ENCODE measurements at places on chromosomes 3 and 15.

- DNase-seq: no peak
Observed at GRCh38 chr15:90818251-90819210, 49.9 kb upstream of the FURIN start.

DNA sequence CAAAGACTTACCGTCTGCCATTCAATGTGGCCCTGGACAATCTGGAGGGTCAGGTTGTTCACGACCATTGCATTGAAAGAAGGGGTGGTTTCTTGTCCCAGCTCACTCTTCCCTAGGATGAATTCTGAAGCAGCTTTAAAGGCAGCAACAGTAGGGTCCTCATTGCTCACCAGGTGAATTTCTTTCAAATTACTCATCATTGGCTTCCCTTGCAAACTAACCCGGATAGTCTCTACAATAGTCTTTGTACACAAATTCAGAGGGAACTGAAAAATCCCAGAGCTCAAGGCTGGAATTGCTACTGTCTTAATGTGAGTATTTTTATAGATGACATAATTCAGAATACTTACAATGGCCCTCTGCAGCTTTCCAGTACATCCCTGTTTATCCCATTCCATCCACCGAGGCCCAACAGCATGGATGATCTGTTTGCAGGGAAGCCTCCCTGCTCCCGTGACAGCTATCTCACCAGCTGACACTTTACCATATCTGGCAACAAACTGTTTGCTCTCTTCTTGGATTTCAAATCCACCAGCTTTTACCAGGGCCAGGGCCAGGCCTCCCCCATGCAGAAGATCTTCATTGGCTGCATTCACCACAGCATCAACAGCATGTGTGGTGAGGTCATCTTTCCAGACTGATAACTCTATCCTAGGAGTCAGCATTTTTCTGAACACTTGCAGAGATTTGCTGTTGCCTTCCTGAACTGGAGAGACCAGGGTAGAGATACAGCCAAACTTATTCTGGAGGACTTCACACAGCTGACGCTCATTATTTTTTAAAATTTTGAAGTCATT lies 8.6 kb downstream of the PARP9 start:
- DNase-seq: no peak

- no peak for DNase-seq
Observed at GRCh38 chr15:73784291-73784690, 31.1 kb upstream of the INSYN1 start.

DNA sequence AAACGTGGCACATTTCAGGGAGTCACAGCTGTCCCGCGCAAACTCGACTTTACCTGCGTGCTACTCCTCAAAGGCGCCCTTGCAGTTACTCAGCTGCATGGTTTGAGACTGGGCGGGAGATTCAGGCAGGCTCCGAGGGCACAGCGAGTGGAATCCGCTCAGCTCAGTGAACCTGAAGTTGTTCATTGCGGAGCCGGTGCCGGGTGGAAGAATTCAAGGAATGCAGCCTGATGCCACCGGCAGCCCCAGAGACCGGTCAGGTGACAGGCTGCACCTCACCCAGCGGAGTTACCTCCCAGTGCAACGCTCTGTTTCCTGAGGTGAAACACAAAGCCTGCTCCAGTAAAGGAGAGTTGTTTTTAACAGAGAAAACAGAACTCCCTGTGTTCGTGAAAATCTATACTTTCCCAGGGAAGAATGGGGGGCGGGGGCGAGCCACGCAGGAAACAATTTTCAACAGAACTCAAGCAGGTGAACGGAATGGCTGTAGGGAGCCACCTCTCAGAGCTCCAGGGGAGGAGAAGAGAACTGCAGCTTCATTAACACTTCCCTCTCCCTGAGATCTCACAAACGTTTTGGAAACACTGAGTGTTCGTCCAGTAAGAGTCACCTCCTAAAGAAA lies 3.8 kb downstream of the VEPH1 start:
- DNase-seq: no peak

DNA sequence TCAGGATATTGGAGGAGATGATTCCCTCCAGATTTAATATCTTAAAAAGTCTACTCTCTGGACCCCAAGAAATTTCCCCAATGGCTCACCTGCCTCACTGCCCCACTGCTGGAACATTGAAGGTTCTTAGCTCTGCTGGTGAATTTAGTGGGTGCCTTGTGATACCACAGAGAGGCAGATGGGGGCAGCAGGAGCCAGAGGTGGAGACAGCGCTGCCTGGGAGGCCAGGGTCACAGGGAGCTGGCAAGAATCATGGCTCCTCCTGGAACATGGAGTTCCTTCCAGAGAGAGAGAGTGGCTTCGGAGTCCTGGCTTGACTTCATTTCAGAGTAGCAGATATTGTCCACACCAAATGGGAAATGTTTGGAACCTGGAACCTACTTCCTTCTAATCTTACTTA lies 263.5 kb upstream of the CFAP20DC start:
- DNase-seq: peak; percentile 44

DNA sequence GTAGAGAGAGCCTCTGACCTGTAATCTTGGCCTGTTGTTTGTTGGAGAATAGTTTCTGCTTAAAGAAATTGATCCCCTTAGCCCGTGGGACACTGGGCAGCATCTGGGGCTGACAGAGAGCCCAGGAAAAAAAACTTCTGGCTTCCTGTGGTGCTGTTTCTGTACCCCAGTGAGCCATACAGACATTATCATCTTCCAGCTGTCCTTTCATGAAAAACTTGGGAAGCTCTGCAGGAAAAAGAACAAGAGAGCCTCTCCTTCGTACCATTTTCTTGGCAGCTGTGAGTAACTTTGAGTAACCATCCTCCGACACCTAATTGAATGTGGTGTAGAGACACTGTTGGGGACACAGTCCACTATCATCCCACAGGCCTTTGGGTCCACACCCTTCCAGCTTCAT lies 333.0 kb downstream of the SHQ1 start:
- no peak for DNase-seq

DNA sequence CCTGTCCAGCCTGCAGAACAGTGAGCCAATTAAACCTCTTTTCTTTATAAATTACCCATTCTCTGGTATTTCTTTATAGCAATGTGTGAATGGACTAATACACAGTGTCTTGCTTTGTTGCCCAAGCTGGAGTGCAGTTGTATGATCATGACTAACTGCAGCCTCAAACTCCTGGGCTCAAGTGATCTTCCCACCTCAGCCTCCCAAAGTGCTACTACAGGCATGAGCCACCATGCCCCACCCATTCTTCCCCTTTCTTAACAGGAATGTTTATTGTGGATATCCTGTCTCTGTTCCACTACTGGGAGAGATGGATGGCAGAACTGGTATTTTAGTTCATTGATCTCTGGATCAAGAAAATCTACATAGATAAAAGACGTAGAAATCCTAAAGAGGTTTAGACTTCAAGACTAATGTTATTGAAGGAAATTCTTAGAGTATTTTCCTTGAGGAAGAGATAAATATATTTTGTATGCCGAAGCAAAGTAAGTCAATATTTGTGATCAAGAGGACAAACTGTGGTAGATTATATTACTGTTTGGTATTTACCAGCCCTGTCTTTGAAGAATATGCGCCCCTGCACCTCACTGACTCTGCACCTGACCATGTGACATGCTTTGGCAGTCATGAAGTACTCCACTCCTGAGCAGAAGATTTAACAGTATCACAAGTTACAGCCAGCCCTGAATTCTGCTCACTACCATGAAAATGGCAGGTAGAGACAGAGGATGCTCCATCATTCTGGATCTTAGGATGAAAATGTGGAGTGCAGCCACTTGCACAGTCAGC lies 42.9 kb downstream of the UACA start:
- no peak for DNase-seq

- peak; percentile 52 for DNase-seq
Observed at GRCh38 chr3:189756582-189757078, 125.4 kb downstream of the TP63 start.

Data from NCI-H2081 (cell line).